ENCODE measurements at places on chromosomes 11 and 22.

DNA sequence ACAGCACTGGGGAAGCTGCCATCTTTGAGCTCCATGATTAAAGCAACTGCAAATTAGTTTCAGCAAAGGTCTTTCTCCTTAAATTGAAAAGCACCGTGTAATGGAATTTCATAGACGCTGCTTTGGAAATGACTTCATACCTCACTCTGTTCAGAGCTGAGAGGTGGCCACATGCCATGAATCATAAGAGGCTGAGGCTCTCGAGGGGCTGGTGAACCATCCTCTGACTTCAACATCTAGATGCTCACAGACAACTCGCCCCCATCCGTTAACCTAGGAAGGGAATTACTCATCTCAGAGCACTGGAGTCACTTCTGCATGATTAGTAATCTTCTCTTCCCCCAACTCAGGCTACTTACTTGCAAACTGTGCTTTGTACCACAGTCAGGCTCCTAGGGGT is 122.3 kb downstream of the RCN1 start:
- DNase-seq = no peak

DNA sequence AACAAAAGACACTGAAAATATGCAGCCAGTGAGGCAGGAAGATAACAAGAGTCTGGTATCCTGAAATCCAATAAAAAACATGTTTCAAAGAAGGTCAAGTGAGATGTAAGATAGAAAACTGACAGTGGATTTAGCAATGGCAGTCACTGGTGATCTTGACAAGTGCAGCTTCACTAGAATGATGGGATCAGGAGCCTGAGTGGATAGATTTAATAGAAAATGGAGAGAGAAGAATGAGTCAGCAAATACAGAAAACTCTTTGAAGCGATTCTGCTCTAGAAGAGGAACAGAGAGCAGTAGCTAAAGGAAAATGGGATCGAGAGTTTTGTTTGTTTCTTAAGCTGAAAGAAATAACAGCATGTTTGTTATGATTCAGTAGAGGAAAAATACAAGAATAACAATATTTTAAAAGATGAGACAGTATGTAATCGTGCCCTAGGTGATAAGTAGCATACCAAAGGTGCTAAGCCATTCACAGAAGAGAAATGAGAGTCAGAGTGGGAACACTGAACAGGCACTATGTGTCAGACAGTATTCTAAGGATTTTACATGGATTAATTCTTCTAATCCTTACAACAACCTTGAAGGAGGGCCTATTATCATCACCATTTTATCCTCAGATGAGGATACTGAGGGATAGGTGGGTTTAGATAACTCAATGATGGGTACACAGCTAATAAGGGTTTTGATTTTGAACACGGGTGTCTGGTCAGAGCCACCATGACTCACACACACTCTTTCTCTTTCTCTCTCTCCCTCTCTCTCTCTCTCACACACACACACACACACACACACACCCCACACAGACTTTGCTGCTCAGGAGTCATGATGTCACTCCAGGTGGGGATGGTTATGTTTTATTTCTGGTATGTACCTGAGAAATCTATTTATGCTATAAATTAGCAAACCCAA is 36.3 kb downstream of the MRE11 start:
- no peak for DNase-seq

DNA sequence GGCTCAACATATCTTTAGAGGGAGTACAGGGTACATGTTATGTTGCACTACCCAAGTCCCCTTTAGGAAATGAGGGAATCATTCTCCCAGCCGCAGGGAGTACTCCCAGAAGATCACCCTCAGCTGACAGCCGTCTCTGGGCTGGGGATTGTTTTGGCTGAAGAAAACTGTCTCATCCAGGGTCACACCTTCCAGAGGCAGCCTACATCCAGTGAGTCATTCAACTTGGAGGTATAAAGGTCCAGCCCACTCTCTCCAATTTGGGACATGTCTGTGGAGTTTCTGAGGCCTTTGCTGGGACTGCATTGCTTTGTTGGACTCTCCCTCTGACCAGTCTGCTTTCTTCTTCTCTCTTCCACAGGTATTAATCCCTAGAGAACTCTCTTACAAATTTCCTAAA is 42.1 kb downstream of the RASSF10 start:
- DNase-seq = no peak

GRCh38 chr11:66880496-66881450 is 23.9 kb downstream of the LRFN4 start:
- no peak for DNase-seq

GRCh38 chr11:122033631-122034030 is 82.4 kb downstream of the BLID start:
- DNase-seq = no peak

GRCh38 chr11:3021125-3021524 is 29.0 kb upstream of the NAP1L4 start:
- DNase-seq = peak; percentile 48

- DNase-seq = peak; percentile 43
Measured at GRCh38 chr11:68950270-68950669, 30.5 kb downstream of the MRGPRD start.

DNA sequence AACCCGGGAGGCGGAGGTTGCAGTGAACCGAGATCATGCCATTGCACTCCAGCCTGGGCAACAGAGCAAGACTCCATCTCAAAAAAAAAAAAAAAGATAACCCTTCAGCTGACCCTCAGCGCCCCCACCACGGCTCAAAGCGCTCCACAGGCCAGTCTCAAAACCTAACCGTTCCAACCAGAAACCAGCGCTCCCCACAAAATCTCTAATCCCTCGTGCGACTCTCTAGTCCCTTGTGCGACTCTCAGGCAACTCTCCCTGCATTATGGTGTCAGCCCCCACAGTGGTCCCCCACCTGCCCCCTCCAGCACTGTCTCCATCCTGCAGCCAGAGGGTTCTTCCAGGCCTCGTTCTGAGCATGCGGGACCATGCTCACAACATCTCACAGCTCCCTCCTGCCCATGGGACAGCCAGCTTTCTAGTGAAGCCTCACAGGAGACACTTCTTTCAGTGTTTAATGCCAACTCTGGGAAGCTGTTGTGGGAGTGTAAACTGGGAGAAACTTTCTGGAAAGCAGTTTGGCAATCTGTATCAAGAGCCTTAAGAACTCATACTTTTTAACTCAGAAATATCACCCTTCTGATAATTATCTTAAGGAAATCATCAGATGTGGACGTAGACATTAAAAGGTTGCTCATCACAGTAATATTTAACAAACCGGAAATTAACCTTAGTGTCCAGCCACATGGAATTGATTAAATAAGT is 4.2 kb upstream of the RASGRP2 start:
- DNase-seq = no peak

DNA sequence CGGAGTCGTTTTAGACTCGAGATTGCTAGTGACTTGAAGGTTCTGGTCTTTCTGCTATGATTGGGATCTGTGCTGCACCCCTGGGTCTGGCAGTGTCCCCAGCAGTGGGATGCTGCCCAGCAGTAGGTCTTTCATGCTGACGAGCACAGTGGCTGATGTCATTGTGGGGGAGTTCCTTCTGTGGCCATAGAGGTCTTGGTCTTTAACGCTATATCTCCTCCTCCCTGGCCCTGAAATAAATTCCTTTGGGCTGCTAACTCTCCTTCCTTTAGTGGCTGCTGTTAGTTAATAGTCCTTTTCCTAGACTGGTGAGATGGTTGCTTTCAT is 136.3 kb downstream of the TEAD1 start:
- DNase-seq = no peak

GRCh38 chr11:30863209-30863608 is 277.1 kb upstream of the MPPED2 start:
- no peak for DNase-seq

- no peak for DNase-seq
Measured at GRCh38 chr11:73347067-73347466, 29.1 kb upstream of the RELT start.

DNA sequence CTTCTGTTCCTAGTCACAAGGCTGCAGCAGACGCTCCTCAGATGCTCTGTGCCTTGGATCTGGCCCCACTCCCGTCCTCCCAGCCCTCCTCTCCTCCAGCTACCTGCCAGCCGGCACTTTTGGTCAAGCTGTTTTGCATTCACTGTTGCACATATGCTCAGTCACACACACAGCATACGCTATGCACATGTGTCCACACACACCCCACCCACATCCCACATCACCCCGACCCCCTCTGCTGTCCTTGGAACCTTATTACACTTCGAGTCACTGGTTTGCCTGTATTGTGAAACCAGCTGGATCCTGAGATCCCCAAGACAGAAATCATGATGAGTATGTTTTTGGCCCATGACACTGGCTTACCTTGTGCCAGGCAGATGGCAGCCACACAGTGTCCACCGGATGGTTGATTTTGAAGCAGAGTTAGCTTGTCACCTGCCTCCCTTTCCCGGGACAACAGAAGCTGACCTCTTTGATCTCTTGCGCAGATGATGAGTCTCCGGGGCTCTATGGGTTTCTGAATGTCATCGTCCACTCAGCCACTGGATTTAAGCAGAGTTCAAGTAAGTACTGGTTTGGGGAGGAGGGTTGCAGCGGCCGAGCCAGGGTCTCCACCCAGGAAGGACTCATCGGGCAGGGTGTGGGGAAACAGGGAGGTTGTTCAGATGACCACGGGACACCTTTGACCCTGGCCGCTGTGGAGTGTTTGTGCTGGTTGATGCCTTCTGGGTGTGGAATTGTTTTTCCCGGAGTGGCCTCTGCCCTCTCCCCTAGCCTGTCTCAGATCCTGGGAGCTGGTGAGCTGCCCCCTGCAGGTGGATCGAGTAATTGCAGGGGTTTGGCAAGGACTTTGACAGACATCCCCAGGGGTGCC is 109.8 kb downstream of the BCR start:
- peak; percentile 86 for DNase-seq

GRCh38 chr11:120554766-120555432 is 43.4 kb downstream of the GRIK4 start:
- peak; percentile 30 for DNase-seq

DNA sequence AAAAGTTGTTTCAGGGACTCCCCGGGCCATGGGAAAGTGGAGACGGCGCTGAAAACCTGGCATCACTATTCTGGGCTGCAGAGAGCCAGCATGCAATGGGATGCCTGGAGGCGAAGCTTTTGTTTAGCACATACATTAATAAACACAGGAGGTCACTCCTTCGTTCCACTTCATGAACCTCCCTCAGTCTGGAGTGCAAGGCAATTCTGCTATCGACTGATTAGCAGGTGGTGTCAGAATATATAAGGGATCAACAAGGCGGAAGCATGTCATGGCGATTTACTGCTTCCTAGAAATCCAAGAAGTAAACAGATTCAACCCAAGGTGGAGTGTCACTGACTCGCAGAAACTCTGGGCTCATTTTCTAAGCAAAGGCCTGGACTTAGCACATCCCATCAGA is 45.4 kb upstream of the MN1 start:
- no peak for DNase-seq

DNA sequence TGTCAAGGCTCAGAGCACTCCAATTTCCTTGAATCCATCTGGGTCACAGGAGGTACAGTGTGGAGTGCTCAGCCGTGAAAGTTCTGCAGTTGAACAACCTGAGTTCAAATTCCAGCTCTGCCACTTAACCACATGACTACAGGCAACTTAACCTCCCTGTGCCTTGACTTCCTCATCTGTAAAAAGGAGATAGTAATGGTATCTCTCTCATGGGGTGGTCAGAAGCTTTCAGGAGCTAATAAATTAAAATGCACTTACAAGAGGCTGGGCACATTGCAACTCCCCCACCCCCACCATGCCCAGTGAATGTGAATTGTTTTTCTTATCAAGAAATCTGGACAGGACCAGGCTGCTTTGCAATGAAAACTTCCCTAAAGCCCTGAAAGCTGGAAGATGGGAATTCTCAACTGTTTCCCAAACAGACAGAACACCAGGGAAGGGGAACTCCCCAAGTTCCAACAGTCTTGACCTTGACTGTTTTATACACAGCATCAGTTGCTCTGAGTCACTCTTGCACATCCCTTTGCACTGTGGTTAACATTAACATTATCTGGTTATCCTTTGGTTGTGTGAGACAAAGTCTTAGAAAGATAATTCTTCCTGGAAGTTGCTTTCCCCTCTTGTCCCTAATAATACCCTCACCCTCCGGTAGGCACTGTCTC is 137.0 kb downstream of the SLC1A2 start:
- DNase-seq = no peak

GRCh38 chr11:117583063-117583801 is 213.8 kb downstream of the DSCAML1 start:
- DNase-seq = no peak

DNA sequence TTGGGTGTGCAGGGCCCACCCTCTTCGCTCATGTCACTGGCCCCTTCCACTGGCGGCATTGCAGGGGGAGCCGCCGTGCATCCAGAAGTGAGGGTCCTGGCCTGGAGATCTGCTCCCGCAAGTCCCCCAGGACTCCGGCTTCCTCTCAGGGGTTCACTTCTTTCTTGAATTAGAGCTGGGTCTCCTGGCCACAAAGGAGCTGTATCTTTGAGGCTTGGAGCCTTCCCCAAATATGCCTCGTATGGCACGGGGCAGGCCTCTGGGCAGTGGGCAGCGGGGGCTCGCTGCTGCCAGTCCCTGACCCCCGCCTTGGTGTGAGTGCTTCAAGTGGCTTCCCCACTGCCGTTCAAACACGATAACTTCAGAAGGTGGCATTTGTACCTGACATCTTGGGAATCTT is 7.4 kb upstream of the IFITM3 start:
- DNase-seq = no peak

DNA sequence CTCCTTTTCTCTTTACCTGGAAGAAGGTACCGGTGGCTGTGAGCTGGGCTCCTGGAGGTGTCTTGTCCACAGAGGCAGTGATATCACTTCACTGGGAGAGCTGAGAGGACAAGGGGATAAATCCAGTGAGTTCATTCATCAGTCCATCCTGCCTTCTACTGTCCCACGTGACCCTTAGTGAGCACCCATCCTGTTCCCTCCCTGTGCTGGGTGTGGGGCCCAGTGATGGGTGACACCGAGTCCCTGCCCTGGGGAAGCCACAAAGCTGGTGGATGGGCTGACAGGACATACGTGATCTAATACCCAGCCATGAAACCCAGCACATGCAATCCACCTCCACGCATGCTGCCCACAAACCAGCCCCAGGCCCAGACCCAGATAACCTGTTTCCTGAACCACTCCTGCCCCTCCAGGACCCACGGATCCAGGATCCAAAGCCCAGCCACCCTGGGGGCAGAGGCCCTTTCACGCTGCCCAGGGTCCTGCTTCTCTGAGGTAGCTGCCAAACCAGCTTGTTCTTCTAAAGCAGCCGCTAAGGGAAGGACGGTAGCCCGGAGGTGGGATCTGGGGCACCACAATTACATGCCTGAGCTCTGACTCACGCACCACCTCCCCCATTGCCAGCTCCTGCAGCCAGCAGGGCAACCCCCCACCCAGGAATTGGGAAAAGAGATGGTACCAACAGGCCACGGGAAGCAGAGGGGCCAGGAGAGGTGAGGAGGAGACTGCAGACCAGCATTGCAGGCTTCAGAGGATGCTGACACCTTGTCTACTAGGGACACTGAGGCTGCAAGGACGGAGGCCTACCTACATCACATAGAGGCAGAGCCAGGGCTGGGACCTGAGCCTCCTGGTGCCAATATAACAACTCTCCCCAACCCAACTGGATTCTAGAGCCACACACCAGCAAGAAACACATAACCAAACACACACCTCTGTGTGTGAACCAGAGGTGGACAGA is 35.2 kb downstream of the GDPD5 start:
- peak; percentile 36 for DNase-seq

DNA sequence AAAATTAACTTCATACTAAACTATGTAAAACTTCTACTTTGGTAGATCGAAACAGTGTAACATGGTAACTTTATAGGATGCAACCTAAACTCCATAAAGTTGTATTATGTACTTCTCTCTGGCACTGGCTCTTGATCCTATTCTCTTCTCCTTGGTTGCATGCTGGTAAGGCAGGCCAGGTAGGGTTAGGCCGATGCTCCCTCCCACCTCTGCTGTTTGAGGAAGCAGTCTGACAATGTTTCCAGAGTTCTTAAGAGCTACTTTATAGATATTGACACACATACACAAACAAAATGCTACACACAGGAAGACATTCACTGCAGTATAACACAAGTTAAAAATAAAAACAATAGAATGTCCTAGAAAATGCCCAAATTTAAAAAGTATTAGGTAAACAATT is 22.5 kb downstream of the CTSC start:
- no peak for DNase-seq

All from WTC11 (cell line).